ENCODE measurements at places on chromosomes 11 and 22.
A peak's percentile ranks its signal among the peaks of the same experiment; 100 is the strongest.

- peaks cover 6% of the 10 kb centered on the region for H3K4me1 ChIP-seq
- peaks cover 74% of the 10 kb centered on the region for H3K27me3 ChIP-seq
- H3K4me3 ChIP-seq = no peak overlapping the region
- H3K27ac ChIP-seq = no peak overlapping the region
- DNase-seq = no peak
- no peaks in the 10 kb centered on the region for H3K36me3 ChIP-seq
Observed at GRCh38 chr22:27655582-27656185, 145.9 kb downstream of the MN1 start.

DNA sequence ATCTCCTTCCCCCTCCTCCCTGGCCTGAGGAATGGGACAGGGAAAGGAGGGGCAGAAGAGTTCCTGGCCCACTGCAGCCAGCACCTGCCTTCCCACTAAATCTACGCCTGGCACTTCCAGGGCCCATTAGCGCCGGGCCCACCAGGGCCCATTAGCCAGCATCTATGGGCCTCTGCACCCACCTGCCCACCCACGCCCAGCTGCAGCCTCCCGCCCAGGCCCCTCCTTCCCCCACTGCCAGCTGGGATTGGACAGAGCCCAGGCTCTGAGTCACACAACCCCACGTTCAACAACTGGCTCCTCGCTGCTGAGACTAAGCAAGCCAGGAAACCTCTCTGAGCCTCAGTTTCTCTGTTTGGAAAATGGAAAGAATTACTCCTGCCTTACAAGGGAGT, 48.7 kb downstream of the CYTH4 start:
- H3K27ac ChIP-seq = no peak overlapping the region
- peaks cover 37% of the 10 kb centered on the region for H3K4me1 ChIP-seq
- no peaks in the 10 kb centered on the region for H3K36me3 ChIP-seq
- H3K27me3 ChIP-seq = peaks cover 98% of the 10 kb centered on the region

- DNase-seq = no peak
- no peaks in the 10 kb centered on the region for H3K36me3 ChIP-seq
- no peak overlapping the region for H3K4me3 ChIP-seq
- peaks cover 3% of the 10 kb centered on the region for H3K27me3 ChIP-seq
- peaks cover 33% of the 10 kb centered on the region for H3K4me1 ChIP-seq
- no peak overlapping the region for H3K27ac ChIP-seq
Observed at GRCh38 chr11:73201888-73202780, 15.9 kb upstream of the P2RY2 start.

- H3K4me3 ChIP-seq = no peak overlapping the region
- no peaks in the 10 kb centered on the region for H3K27me3 ChIP-seq
- H3K27ac ChIP-seq = peak overlapping the region; percentile 36
- no peaks in the 10 kb centered on the region for H3K36me3 ChIP-seq
Observed at GRCh38 chr22:35318346-35319215, 18.9 kb downstream of the TOM1 start.

GRCh38 chr22:47091921-47092700, 329.7 kb downstream of the TBC1D22A start:
- DNase-seq = no peak
- peaks cover 15% of the 10 kb centered on the region for H3K27me3 ChIP-seq
- H3K27ac ChIP-seq = no peak overlapping the region
- H3K4me3 ChIP-seq = peak overlapping the region; percentile 85
- peaks cover 29% of the 10 kb centered on the region for H3K36me3 ChIP-seq
- H3K4me1 ChIP-seq = peaks cover 43% of the 10 kb centered on the region

- no peak overlapping the region for H3K27ac ChIP-seq
- no peak overlapping the region for H3K4me3 ChIP-seq
Observed at GRCh38 chr11:125423247-125423849, 72.7 kb downstream of the FEZ1 start.

DNA sequence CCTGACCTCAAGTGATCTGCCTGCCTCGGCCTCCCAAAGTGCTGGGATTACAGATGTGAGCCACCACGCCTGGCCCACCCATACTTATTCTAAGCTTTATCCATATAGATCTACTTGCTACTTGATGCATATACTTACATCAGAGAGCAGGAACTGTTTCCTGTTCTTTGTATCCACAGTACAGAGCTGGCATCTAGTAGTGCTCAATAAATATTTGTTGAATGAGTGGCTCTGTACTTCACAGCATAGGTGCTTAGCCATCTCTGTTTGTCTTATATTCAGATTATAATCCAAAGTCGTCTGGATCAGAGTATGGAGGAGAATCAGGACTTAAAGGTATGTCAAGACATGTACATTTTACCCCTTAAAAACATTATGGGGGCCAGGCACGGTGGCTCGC, 38.6 kb upstream of the DLAT start:
- no peak for DNase-seq
- peaks cover 70% of the 10 kb centered on the region for H3K36me3 ChIP-seq
- no peak overlapping the region for H3K4me3 ChIP-seq
- H3K27ac ChIP-seq = no peak overlapping the region
- no peaks in the 10 kb centered on the region for H3K27me3 ChIP-seq

GRCh38 chr11:131537748-131538147, 167.3 kb downstream of the NTM start:
- H3K4me3 ChIP-seq = no peak overlapping the region
- peaks cover 39% of the 10 kb centered on the region for H3K4me1 ChIP-seq
- DNase-seq = no peak
- H3K27ac ChIP-seq = no peak overlapping the region
- peaks cover 3% of the 10 kb centered on the region for H3K27me3 ChIP-seq
- peaks cover 5% of the 10 kb centered on the region for H3K36me3 ChIP-seq

DNA sequence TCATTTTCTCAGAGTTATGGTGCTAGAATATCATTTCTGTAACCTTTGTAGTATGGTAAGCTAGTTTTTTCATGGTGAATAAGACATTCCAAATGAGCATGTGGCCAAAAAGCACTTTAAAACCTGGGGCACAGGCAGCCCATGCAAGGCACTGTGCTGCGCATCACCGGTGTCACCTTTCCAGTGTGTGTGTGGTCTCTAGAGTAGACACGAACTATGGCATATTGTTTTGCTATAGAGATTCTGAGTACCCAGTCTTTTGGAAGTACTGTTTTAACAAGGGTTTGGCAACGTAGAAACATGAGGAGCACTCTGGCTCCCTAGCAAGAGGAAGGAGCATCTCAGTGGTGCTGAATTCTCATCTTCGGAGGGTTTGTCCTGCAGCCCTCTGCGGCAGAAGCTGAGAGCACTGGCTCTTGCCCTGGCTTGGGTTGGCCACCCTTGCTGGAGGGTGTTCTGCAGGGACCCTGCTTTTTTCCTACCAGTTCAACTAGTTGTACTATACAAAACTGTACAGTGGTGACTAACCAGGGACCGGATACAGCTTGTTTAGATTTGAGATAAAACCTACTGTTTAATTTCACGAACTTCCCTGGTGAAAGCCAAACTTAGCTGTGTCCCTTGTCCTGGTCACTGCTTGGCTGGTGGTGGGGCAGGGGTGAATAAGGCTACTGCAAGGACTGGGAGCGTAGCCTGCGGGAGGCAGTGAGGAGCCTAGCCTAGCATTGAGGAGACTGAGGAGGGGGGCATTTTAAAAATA, 135.7 kb downstream of the ATXN10 start:
- H3K27ac ChIP-seq = peak overlapping the region; percentile 18
- H3K27me3 ChIP-seq = no peaks in the 10 kb centered on the region
- peaks cover 11% of the 10 kb centered on the region for H3K4me1 ChIP-seq
- no peak for DNase-seq
- peaks cover 44% of the 10 kb centered on the region for H3K36me3 ChIP-seq

DNA sequence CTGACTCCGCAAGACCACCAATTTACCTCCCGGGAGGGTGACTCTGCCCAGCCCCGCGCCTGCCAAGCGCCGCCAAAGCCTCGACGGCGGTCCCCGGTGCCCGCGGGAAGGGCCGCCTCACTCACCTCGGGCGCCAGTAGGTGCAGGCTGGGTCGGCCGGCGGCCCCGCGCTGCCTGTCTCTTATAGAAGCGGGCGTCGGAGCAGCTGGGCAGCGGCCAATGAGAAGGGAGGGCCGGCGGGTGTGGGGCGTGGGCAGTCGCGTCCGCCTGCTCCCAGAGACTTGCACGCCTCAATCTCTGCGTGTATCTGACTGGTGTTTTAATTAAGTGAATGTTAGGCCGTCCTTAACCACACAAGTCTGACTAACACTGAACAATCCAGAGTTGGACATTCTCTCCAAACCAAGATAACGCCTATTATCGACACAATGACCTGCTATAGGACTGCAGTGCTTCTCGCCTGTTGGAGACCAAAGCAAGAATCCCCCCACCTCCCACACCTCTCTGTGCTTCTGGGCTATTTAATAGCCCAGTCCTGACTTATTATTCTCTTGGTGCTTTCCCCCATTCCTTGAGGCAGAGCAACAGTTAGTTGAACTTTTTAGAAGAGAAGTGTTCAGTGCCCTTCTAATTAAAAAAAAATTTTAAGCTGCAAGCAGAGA, at the start of gene TPH1:
TSS of gene TPH1 (minus strand) at position 154 of the 662 bp plus-strand sequence. CDS start 5,507 bp downstream, outside the sequence.
- peak within 1 kb of the TSS; percentile 26 for H3K4me3 ChIP-seq
- DNase-seq = peak; percentile 71
- no peak within 1 kb of the TSS for H3K27ac ChIP-seq
- no peaks in the 10 kb centered on the region for H3K4me1 ChIP-seq

All from nephron progenitor cell (in vitro differentiated cells).